ENCODE measurements at places on chromosomes 2 and 18.
A peak's percentile ranks its signal among the peaks of the same experiment; 100 is the strongest.

DNA sequence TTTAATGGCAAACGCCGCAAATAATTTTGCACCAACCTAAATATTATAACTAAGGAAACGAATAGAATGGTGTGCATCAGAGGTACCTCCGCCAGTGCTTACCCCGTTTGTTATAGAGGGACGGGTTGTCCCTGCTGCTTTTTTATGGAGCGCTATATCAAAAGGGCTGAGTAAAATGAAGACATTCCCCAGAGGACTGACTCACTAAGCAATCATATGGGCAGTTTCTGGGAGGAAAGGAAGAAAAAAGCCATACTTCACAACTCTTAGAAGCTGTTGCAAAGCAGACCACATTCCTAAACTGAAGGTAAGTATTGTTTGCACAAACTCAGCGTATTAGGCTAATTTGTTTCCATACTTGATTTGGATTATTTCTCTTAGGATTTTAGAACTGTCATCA lies 12.9 kb downstream of the ID2 start:
- DNase-seq, result no peak

DNA sequence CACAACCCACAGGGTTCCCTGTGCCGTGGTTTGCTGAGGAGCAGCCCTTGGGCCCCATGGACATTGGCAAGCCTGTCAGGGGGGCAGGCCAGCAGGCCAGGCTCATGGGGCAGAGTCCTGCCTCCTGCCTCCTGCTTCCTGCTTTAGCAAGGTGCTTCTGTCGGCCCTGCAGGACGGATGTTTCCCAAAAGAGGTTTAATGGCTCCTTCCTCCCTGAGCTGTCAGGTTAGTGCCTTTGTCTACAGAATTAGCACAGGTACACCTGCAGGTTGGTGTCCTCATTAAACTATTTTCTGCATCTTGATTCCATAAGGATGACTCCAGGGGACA lies 152.3 kb downstream of the TTC32 start:
- no peak for DNase-seq

DNA sequence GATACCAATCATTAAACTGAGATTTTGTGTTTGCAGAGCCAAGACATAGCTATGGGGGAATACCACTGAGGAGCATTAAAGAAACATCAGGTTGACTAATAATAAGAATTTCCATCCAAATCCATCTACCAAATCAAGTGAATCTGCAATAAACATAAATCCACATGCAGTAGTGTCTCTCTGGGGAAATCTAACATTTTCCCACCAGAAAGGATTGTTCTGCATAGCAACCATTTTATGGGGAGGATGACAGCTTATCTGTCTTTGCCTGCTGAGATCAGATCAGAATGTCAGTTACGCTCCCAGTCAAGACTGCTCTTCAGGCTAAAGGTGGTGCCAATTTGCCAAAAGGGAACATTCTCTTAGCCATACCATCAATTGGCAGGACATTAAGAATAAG lies 1098.9 kb upstream of the CHAC2 start:
- DNase-seq, result no peak

- no peak for DNase-seq
Measured at GRCh38 chr2:132615329-132616085, 54.5 kb downstream of the LYPD1 start.

DNA sequence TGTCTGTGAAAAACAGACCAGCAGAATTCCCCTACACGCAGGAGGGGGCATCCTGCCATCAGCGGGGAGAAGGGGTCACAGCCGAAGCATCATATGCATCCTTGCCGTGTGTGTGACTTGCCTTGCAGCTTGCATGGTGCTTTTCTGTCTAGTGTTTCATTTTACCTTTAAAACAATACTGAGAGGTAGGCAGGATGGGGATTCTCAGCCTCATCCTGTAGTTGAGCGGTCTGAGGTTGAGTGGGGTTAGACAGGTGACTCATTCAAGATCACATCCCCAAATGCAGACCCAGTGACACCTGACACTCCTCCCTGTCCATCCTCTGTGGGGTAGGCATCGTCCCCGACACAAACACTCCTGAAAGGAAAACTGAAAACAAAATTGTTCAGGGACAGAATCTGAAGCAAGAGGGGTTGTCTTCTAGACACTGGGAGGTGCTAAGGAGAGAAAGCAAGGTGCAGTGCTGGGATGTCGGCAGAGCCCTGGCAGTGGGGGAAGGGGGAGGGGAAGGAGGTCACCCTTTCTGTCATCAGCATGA lies 7.9 kb downstream of the ARL4C start:
- no peak for DNase-seq

- no peak for DNase-seq
Measured at GRCh38 chr2:186105016-186105724, 366.6 kb downstream of the FSIP2 start.

GRCh38 chr2:102271844-102272243 lies 39.5 kb upstream of the IL1RL1 start:
- DNase-seq, result no peak

GRCh38 chr2:104368089-104368488 lies 485.8 kb upstream of the POU3F3 start:
- no peak for DNase-seq

DNA sequence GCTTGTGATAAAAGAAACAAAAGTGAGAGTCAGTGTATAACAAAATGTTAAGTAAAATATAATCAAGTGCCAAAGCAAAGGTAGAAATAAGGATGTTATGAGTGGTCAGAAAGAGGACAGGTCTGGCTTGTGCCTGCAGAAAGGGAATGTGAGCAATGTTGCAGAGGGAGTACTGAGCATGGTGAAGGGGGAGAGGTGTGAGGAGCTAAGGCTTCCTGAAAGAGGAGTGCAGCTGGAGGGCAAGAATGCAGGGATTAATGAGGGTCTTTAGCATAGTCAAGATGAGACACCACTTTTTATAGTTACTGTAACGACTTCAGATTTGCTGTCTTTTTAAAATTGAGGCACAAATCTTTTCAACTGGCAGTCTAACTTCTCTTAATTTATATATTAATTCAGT lies 22.0 kb upstream of the FIGN start:
- no peak for DNase-seq

- DNase-seq, result no peak
Measured at GRCh38 chr2:228479014-228479413, 297.5 kb upstream of the SPHKAP start.

DNA sequence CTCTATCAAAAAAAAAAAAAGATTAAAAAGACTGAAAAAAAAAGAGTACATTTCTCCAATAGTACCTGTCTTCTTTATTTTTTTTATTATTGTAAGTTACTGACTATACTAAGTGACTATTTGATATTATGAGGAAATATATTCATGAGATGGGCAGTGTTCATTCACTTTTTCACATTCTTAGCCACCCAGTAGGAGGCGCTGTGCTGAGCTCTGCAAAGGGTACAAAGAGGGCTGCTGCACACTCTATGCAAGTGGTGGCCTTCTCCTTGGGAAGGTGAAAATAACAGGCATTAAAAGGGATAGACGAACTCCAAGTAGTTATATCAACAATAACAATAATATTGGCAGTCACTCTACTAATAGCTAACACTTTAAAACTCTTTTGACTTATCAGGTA lies 1034.9 kb upstream of the FANCL start:
- peak; percentile 29 for DNase-seq

DNA sequence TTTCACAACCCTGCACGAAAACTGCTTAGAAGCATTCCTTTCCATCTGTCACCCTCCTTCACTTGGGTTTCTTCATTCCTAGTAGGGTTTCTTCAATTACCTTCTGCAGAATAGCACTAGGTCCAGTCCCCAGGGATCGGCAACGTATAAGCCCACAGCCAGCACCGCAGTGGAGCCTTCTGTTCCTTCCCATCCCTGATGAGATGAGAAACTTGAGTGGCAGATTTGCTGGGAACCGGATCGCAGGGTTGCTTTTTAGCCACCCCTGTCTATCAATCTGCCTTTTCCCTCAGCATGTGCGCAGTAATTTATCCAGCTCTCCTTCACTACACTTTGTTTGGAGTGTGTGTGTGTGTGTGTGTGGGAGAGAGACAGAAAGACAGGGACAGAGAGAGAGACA lies 94.2 kb downstream of the CD8B2 start:
- no peak for DNase-seq

DNA sequence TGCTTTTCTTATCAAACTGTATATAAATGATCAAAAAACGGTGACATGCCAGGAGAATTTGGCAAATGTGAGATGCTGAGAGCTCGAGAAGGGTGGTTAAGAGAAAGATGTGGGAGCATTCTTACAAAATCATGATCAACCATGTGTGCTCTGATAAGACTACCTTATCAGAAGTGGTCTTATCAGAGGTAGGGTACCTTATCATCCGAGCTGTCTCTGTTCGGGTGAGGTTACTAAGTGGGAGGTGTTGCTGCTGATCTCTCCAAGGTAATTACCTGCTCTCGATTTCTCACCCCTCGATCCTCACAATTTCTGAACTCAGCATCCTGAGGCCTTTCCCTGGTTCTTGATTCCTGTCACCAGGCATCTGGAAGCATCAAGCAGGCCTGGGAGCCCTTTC lies 813.0 kb upstream of the ID2 start:
- no peak for DNase-seq

DNA sequence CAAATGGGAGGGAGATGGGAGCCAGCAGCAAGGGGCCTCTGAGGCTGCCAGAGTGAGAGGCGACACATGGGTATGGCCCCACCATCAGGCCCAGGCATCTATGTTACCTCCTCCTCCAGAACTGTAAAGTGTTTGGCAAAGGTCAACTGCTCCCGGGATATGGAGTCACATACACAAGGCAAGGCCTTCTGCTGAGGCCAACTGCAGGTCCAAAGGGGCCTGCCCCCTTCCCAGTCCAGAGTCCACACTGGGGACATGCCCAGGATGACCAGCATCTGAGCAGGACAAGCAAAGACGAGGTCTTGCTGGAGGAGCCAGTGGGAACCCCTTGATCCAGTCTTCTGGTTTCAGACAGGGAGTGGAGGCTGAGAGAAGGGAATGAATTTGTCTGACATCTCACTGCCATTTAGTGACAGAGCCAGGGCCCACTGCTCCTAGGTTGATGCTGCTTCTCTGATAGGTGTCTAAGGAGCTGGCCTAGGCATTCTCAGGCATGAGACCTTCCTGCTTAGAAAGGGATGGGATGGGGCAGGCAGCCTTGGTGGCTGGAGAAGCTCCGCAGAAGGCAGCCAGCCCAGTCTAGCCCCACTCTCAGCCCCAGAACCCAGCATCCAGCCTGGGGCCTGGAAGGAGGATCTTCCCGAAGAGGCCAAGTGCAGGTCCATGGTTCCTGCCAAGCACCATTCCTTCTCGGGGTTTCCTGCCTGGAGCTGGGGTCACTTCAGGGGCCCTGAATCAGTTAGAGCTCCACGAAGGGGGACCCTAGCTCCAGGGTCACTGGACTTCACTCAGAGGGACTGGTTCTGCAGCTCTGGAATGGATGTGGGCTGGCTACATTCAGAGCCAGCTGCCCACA lies 26.4 kb downstream of the EMX1 start:
- DNase-seq, result no peak

- DNase-seq, result no peak
Measured at GRCh38 chr2:71894261-71894660, 253.4 kb downstream of the CYP26B1 start.

GRCh38 chr2:144776766-144777165 lies 256.8 kb upstream of the ZEB2 start:
- no peak for DNase-seq

- no peak for DNase-seq
Measured at GRCh38 chr2:231185886-231186285, 12.5 kb upstream of the ARMC9 start.

DNA sequence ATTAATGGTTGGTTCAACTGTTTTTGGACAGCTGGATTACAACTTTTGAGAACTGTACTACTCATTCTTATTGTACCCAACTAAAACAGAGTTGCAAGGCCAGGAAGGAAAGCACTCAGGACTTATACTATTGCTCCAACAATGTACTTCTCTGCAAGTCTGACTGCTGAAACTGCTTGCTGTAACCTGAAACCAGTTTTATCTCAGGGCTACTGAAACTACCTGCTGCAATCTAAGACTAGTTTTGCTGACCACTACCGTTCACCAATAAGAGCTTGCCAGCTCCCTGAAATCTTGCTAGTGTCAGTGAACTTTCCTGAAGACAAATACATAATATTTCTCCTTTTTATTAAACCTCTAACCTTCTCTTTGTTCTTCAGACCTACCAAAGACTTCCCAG lies 157.3 kb downstream of the CDCA7 start:
- DNase-seq, result no peak

DNA sequence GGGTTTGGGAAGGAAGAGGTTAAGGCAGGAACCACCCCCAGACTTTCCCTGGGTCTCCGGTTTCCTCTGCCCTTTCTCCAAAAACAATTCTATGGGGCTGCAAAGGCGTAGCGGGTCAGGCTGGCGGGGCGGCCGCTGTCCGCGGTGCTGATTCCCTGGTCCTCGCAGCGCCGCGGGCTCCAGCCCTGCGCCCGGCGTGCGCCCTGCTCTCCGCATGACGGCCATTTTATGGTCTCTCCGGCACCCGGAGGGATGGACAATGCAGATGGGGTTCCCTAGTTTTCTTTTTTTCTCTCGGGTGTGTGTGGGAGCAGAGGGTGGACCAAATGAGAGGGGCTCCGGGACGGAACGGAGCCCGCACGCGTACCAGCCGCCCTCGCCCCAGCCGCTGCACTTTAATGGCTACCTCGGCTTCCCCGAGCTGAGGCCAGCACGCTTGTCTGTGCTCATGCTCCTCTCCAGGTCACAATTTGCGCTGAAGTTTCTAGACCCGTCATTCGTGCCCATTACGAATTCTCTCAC lies 1.6 kb downstream of the ST8SIA3 start:
- DNase-seq, result peak; percentile 57

All from iPS DF 6.9 (cell line).